ENCODE measurements at places on chromosomes 6 and 20.
A peak's percentile ranks its signal among the peaks of the same experiment; 100 is the strongest.

DNA sequence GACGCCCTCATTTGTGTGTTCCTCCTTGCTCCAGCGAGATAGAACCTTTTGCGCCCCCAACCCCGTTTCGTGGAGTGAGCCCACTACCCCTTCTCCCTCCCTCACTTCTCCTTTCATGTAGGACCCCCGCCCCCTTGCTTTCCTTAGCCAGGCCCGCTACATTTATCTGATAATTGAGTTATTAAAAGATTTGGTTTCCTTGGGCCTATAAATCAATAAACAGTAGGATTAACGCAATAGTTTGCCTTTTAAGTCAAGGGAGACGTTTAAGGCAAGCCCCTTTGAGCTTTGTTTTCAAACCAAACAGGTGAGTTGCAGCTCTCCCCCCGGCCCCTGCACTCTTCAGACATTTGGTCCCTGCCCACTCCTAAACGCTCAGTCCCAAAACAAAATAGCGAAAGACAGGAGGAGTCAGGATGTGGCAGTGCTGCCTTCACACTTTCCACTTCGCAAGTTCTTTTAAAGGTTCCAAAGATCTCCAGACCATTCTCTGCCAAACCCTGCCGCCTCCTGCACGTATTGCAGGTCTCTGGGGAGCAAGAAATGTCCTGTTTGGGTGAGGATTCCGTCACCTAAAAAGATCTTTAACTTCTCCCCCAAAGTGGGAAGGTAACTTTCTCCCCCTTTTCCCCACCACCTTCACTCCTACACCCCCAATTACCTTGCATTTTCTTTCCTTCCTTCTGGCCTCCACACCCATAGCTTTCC lies 27.6 kb downstream of the TFAP2B start:
- DNase-seq: no peak

DNA sequence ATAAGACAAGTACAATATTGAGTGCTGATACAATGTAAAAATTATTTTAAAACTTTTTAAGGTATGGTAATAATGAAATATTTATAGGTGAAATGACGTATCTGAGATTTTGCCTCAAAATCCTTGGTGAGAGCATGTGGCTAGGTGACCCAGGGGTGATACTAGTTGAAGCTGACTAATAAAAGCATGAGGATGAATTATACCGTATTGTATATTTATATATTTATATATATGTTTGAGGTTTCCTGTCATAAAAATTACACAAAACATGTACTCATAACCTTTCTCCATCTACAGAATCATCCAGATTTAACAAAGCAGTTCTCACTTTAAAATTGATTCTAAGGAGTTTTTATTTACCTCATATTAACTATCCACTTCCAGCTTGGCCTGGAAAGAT lies 358.1 kb downstream of the CDKAL1 start:
- DNase-seq: no peak

DNA sequence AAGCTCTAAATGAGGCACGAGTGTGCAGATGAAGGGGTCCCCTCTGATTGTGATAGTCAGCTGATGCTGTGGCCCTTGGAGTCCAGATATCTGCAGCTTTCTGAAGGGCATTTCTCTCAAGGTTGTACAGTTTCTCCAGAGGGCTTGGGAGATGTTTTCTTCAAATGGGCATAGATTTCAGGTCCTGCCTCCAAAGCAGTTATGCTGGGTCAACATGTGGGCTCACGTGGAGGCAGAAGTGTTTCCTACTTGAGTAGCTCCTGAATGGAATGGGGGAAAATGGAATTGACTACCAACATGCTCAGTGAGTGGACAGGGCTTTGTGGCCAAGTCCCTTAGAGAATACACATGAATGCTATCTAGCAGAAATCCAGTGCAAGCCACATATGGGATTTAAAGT lies 360.7 kb downstream of the SAMD5 start:
- no peak for DNase-seq

DNA sequence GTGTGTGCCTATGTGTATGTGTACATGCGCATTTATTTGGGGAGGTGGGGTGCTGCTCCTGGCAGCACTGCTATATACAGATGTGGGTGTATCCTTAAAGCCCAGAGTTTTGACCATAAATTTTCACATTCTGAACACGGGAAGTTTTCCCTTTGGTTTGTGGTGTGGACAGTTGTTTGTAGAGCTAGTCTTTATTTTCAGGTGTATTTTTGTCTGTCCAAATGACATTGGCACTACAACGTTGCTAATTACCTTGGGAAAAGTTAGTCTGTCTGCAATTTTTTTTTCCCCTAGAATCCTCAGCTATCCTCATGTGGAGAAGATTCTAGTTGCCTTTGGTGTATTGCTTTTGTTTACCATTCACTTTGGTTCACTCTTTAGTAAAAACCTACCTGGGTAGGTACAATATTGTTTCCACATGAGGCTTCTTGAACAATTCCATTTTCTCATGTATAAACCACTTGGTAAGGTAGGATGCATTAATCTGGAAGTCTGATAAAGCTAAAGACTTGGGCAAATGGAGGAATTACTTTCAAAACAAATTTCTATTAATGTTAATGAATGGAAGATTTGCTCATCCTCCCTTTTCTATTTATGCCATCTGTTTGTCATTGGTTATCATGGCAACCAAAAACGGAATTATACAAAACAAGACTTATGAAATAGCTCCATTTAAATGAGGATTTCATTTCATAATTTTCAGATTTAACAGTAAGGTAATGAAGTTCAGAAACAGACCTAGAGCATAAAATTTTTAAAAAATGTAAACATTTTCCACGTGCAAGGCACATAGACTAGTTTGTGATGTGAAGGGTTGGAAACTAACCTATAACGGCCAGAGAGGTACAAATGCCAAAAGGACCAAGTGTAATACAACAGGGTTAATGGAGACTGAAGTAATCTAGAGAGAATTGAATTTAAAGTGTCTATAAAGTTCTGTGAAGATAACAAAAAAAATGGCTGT lies 3.9 kb downstream of the CCN2 start:
- DNase-seq: no peak

- no peak for DNase-seq
Measured at GRCh38 chr6:120373185-120373584, 961.1 kb downstream of the TBC1D32 start.

DNA sequence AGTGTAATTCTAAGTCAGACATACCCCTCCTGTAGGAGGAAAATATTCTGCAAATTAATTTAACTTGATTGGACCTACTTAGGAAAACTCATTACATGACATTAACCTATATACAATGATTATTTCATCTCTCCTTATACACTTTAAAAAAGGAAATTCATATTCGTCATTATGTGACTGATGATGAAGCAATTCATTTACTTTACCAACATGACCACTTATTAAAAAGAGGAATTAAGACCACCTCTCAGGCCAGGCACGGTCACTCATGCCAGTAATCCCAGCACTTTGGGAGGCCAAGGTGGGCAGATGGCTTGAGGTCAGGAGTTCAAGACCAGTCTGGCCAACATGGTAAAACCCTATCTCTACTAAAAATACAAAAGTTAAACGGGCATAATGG lies 11.6 kb downstream of the AKIRIN2 start:
- no peak for DNase-seq

GRCh38 chr6:144909753-144910285 lies 624.7 kb downstream of the UTRN start:
- no peak for DNase-seq

- no peak for DNase-seq
Measured at GRCh38 chr6:40543146-40543545, 44.0 kb downstream of the LRFN2 start.

GRCh38 chr6:42075159-42075838 lies 25.0 kb downstream of the TAF8 start:
- peak; percentile 61 for DNase-seq

- no peak for DNase-seq
Measured at GRCh38 chr20:1390581-1391403, 2.1 kb downstream of the FKBP1A start.

DNA sequence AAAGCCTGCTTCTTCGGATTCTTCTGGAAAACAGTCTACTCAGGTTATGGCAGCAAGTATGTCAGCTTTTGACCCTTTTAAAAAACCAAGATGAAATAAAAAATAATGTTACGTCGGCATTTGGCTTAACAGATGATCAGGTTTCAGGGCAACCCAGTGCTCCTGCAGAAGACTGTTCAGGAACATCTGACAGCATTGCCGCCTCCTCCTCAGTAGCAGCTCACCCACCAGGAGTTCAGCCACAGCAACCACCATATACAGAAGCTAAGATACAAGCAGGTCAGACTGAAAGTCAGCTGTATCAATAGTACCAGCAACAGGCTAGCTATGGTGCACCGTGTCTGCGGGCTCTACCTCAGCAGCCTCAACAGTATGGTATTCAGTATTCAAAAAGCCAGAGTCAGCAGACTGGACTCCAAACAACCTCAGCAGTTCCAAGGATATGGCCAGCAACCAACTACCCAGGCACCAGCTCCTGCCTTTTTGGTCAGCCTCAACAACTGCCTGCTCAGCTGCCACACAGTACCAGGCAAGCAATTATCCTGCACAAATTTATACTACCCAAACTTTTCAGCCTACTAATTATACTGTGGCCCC lies 51.9 kb downstream of the BTBD9 start:
- DNase-seq: no peak

GRCh38 chr20:17963114-17963897 lies 5.3 kb downstream of the SNX5 start:
- no peak for DNase-seq

GRCh38 chr6:166419286-166419685 lies 36.5 kb upstream of the MPC1 start:
- no peak for DNase-seq

DNA sequence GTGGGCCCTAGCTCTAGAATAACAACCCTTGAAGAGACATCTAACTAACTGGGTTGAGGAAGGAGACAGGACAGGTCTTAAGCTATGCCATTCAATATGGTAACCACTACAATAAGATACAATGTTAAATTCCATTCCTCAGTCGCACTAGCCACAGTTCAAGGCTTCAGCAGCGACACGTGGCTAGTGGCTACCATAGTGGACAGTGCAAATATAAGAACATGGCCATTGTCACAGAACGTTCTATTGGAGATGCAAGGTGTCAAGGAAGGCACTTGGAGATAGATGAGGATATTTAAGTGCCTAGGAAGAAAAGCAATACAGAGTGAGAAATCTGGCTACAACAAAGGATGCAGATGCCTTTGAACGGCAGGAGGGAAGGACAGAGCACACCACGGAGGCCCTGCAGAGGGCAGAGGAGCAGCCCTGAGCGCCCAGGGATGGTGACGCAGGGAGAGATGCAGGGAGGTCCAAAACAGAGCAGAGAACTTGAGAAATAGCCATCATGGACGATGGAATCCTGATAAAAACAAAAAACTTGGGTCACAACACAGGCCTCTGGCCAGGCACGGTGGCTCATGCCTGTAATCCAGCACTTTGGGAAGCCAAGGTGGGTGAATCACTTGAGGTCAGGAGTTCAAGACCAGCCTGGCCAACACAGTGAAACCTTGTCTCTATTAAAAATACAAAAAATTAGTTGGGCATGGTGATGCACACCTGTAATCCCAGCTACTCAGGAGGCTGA lies 140.7 kb downstream of the ZMYND8 start:
- DNase-seq: no peak

- peak; percentile 13 for DNase-seq
Measured at GRCh38 chr6:33290459-33290858, 1.1 kb downstream of the PFDN6 start.

- DNase-seq: no peak
Measured at GRCh38 chr6:168926306-168926705, 327.3 kb downstream of the THBS2 start.
